ENCODE measurements at places on chromosomes 7 and 10.

GRCh38 chr7:22356701-22357310 lies at the start of gene RAPGEF5:
TSS of gene RAPGEF5 (minus strand) at chr7:22357154. CDS start at chr7:22357060, 94 bp downstream.
- DNase-seq: no peak

DNA sequence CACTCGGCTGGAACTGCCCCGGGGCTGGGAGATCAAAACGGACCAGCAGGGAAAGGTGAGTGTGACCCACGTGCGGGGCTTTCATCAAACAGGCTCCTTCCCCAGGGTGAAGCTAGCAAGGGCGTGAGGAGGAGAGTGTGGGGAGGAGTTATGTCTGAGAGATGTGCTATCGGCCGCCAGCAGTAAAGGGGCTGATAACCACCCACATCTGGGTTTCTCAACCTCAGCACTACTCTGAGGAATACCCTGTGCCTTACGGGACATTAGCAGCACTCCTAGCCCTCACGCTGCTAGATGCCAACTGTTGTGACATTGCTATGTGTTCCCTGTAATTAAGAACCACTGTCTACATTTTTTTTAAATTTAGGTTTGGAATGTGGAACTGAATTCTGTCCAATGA lies 113.9 kb upstream of the STK17A start:
- no peak for DNase-seq

- peak; percentile 10 for DNase-seq
These were observed 1.1 kb downstream of the HNRNPA2B1 start for GRCh38 chr7:26199301-26200037.

GRCh38 chr10:10515479-10516204 lies 502.0 kb upstream of the CELF2 start:
- no peak for DNase-seq

DNA sequence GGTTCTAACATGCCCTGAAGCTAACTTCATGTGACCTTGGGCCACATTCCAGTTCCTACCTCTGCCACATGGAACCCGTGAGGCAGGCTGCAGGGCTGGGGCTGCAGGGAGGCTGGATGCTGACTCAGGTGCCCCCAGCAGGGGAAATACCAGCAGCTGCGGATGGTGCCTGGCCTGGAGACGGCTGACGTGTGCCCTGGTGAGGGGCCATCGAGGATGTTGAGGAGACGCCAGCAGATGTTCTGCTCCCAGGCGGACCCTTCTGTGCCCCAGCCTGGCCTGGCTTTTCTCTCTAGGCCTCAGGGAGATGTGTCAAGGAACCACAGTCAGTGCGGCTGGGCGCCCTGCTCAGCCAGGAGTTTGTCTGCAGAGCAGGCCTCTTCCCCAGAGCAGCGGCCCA lies 8.8 kb downstream of the BAG3 start:
- DNase-seq: no peak

GRCh38 chr7:11505471-11505985 lies 326.5 kb downstream of the THSD7A start:
- DNase-seq: no peak

DNA sequence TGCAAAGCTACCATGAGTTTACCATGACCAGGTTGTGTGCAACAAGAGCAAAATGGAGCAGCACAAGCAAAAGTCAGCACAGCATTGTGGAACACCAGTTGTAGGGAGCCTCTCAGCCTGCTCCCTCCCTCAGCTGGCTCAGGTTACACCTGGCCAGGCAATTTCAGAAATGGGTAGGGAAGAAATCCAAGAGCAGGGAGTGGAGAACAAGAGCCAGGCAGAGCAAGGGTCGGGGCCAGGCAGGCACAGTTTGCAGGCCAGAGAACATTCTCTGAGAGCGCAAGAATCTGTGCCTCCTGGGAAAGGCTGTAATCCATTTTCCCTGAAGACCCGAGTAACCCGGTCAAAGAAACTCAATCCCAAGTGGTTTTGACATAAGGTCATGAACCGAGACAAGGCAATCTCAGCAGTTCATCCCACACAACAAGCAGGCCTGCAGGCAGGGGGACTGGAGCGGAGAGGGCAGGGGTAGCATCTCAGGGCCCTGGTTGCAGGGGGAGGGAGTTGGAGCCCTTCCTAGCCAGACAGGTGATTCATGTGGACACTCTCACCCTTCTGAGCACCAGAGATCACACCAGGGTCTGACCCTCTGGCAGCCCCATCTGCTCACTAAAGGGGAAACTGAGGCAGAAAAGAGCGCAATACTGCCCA lies 258.4 kb downstream of the PLXNA4 start:
- DNase-seq: no peak

DNA sequence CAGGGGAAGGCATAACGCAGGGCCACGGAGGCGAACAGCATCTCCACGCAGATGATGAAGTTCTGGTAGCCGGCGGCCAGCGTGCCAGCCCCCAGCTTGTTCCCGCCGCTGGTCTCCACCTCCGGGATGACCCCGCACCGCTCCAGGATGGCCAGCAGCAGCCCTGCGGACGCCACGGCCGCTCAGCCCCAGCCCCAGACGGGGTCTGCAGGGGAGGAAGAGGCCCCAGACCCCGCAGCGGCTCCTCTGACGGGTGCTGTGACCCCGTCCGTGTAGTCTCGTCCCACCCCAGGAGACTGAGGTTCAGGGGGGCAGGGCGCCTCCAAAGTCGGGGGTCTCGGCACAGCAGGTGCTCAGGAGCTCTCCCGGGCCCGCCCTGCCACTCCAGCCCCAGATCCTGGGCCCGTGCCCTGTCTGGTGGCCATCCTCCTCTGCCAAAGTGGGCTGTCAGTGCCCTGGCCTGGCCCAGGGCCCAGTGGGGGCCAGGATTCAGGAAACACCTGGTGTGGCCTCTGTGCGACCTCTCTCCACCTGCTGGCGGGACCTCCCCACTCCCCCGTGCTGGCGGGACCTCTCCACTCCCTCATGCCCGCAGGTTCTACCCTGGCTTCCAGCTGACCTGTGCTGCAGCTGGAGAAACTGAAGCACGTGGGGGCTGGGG lies 8.1 kb downstream of the TMEM184A start:
- no peak for DNase-seq

GRCh38 chr7:33423646-33424020 lies 294.3 kb downstream of the BBS9 start:
- DNase-seq: no peak

- no peak for DNase-seq
These were observed 99.5 kb downstream of the ADAM12 start for GRCh38 chr10:126288547-126289493.

DNA sequence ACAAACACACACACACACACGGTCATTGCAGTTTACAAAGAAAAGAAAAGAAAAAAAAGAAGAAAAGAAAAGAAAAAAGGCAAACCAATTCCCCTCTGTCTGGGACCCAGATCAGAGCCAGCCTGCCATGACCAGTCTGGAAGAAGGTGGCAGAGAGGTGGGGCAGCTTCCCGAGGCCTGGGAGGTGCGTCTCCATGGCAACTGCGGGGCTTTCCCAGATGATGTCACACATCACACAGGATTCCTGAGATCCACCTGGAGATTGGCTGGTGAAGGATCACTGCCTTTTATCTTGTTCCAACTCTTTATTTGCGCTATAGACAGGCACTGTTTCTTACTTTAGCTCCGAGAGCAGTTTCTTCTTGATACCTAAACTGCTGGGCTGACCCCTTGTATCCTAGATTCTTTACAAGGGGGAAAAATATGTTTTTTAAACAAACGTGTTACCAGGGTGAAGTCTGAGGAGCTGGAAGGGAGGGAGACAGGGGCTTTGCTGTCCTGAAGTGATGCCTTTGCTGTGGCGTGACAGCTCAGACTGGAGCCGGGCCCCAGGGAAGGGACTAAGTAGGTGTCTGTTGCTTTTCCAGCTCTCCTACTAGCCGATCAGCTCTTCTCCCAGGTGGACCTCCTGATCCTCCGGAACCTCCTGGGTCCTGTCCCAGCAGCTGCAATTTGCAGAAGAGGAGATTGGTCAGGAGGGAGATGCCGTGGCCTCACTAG lies 298.5 kb downstream of the KLF6 start:
- no peak for DNase-seq

- no peak for DNase-seq
These were observed 322.2 kb downstream of the CDK14 start for GRCh38 chr7:90918303-90918702.

DNA sequence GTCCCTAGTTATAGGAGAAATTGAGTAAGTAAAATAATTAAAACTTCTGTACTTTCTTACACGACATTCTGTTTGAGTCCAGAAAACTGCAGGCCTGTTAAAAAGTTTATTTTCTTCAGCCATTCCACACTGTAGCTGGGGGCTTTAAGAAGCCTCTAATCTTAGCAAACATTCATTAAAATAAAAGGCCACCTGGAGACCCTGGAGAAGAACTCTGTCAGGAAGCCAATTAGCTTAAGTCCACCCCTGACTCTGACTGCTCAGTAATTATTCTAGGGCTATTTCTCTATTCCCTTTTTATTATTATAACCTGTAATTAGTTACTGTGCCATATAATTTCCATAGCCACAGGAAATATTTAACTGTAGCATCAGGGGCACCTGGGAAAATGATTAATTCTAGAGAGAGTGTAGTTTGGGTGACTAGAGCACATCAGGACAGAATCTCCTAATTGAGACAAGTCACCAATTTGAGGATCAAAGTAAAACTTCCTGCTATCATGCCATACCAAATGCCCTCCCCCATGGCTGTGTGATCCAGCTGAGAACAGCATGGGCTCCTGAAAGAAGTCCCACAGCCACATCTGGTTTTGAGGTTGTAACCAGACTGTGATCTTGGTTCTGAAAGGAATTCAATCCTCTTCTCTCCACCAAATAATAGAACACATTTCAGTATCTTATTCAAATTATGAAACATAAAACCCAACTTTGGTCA lies 1302.3 kb downstream of the XPNPEP1 start:
- no peak for DNase-seq

DNA sequence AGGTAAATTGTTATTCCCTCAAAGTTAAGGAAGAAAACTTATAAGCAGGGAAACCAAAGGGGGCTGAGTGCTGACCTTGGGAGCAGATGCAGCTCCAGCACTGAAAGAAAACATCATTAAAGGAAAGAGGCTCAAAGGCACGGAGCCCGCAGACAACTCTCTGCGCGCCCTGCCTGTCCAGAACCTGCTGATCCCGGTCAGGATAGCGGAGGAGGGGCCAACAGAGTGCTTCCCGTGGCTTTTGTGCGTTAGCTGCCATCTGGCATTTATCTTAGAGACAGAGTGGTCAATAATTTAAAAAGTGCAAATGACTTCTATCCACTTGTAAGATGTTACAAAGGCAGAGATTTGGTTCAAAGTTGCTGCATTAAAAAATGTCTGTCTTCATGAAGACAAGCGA lies 162.1 kb downstream of the FANK1 start:
- no peak for DNase-seq

DNA sequence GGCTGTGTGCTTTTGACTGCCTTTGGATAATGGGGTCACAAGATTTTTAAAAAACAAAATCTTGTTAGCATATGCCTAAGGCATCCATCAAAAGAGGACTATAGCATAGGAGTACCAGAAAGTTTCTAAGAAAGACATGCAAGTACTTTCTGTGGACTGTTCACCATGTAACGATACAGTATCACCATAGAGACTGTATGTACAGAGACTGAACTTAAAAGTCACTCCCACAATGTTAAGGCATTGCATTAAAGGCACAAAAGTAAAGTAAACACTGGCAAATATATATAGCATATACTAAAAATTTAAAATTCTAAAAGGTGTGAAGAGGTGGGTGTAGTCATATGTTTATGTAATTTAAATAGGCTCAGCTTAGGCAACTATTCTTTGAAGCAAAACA lies 190.9 kb downstream of the IMMP2L start:
- DNase-seq: no peak

- DNase-seq: no peak
These were observed 65.1 kb downstream of the PPP1R3C start for GRCh38 chr10:91567815-91568214.

DNA sequence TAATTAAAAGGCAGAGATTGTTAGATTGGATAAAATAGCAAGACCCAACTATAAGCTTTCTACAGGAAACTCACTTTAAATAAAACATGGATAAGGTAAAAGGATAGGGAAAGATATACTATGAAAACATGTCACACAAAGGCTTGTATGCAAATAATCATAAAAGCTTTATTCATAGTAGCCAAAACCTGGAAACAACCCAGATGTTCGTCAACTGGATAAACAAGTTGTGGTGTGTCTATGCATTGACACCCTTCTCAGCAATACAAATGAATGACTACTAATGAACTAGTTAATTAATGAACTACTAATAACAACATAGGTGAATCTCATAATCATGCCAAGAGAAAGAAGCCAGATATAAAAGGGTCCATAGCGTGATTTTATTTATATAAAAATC lies 37.7 kb upstream of the OIT3 start:
- no peak for DNase-seq

- DNase-seq: no peak
These were observed at the start of gene DPYSL4 for GRCh38 chr10:132186488-132187429. TSS of gene DPYSL4 (plus strand) at chr10:132186948. CDS start at chr10:132187064, 116 bp downstream.

DNA sequence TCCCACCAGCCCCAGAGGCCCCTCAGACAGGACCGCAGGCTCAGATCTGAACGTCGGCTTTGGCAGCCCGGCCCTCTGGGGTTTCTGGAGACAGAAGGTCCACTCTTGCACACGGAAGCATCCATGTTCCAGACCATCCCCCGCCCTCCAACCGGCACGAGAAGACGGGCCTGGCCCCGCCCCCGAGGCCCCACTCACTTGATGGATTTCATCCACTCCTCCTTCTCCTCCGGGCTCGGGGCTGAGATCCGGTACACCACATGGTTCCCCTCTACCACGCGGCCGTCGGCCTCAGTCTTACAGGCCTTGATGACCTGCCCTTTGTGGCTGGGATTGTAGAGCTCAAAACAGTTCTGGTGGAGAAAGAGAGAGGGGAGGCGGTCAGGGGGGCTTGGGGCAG lies 107.3 kb downstream of the CYTH3 start:
- DNase-seq: no peak

GRCh38 chr10:13808556-13809391 lies 222.0 kb downstream of the PRPF18 start:
- DNase-seq: no peak

DNA sequence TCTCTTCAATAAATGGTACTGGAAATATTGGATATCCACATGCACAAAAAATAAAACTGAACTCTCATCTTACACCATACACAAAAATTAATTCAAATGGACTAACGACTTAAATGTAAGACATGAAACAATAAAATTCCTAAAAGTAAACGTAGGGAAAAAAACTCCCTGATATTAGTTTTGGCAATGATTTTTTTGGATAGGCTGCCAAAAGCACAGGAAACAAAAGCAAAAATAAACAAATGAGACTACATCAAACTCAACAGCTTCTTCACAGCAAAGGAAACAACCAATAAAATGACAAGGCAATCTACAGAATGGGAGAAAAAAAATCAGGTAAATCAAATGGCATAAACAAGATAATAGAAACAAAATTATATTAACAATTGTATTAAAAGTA lies 65.7 kb downstream of the ORC5 start:
- DNase-seq: no peak

DNA sequence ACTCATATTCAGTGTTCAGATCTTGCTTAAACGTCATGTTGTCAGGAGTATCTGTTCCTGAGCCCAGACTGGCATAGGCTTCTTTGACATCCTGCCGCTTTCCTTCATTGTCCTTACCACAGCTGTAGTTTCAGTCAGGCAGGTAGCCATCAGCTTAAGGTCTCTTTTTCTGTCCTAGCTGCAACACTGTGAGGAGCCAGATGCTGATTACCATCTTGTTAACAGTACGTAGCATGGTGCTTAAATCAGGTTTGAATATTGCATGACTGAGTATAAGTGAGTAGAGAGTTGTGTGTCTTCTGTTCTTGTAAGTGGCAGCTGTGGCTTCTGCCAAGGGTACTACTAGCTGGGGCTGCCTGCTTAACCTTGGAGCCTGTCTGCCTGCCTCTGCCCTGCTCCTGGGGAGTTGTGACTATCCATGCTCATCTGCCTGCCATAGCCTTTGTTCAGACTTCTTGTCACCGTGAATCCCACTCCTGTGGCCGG lies 92.6 kb downstream of the MAPK8 start:
- DNase-seq: no peak

- no peak for DNase-seq
These were observed 15.5 kb upstream of the KIF20B start for GRCh38 chr10:89685936-89686335.

GRCh38 chr10:123150986-123151736 lies 3.0 kb upstream of the BUB3 start:
- no peak for DNase-seq
